Spleen (tissue), 13 donors: ENCODE measurements at places on chromosomes 1 and 21.

DNA sequence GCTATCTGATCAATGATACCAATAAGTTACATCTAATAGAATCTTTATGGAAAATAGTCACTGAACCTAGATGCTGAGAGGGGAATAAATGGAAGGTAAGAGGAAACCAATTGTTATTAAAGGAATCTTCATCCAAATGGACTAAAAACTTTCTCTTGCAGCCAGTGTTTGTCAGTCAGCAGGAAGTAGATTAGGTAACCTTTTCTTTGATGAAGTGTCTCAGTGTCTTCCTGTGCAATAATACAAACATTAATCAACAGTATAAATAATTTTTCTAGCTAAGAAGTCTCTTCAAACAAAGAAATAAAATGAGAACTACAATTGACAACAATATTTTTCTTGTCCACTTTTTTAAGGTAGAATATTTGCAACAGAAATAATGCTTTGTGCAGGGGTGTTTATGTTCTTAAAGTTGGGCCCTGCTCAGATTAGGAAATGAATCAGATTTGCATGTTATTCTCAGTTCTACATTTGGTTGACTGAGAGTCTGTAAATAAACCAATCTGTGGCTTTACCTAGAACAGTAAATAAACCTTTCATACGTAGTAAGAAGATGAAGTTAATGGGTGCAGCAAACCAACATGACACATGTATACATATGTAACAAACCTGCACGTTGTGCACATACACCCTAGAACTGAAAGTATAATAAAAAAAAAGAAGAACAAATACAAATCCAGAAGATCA, 391.4 kb downstream of the MRPL39 start:
- DNase-seq = no peak

DNA sequence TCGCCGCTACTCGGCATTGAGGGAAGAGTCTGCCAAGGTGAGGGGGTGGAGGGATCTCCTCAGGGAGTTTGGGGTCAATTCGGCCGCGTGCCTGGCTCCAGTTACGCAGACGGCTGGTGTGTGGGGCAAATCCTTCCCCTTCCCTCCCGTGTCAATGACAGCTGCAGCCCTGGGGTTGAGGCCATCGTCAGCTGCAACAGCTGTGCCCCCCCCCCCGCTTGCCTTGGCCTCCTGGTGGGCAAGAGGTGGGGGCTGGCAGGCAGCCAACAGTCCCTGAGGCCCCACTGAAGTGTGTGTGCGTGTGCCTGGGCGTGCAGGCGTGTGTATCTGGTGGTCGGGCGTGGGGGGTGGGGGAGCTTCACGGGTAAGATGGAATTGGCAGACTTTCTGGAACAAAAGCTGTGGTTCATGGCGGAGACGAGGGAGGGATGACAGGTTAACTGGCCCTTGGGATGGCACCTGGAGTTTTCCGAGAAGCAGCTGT, 25.6 kb downstream of the PPFIA4 start:
- no peak for DNase-seq

GRCh38 chr1:23029337-23029736, 10.1 kb downstream of the KDM1A start:
- DNase-seq = no peak

- no peak for DNase-seq
Observed at GRCh38 chr1:51734896-51735745, 118.2 kb downstream of the OSBPL9 start.

DNA sequence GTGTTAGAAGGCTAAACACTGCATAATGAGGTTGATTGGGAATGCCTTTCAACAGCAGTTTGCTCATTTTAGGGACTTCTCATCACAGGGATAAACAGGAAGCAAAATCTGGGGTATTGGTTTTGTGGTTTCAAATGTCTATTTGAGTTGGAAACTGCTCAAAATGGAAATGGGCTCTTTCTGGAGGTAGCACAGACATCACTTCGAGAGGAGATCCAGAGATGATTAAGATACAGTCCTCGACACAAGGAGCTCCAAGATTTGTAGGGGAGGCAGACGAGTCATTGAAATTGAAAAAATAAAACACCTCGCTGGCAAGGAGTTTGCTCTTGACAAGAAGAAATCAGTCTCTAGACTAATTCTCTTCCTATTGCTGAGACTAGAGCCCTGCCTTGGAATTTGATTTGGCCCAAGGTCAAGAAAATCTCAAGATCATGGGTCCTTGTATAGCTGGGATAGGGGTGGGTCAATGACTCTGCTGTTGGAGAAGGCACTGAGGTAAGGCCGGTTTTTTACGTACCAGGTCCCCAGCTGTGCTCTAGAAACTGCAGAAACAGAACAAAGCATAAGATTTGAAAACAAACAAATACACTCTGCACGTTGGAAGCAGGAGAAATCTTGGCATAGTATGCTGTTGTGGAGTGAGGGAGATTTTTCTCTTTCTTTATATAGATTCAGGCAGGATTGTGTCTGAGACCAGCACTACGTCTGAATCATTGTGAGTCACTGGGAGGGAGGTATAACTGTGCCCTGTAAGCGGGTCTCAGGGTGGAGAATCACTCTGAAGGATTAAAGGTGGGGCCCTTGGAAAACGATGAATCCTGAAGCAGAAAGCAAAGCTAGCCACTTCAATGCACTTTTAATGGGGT, 17.7 kb upstream of the KLHDC8A start:
- DNase-seq = no peak

DNA sequence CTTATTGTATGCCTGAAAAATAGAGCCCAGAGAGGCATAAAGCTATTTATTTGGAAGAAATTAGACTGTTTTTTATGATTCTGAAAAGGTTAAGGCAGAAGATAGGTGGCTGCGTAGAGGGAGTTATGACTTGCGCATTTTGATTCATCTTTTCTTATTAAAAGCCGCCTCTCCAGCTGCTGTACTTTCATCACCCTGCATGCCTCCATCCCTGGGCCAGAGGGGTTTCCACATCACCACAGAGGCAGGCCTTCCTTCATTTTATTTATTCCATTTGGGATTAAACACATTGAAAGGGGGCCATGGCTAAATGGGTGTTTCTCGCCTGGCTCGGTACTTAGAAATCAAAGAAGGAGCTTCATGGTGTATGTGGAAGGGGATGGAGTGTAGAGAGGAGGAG, 14.6 kb upstream of the RGS8 start:
- no peak for DNase-seq

- DNase-seq = peak; percentile 91
Observed at GRCh38 chr1:6601049-6601922, 1.4 kb downstream of the KLHL21 start.

DNA sequence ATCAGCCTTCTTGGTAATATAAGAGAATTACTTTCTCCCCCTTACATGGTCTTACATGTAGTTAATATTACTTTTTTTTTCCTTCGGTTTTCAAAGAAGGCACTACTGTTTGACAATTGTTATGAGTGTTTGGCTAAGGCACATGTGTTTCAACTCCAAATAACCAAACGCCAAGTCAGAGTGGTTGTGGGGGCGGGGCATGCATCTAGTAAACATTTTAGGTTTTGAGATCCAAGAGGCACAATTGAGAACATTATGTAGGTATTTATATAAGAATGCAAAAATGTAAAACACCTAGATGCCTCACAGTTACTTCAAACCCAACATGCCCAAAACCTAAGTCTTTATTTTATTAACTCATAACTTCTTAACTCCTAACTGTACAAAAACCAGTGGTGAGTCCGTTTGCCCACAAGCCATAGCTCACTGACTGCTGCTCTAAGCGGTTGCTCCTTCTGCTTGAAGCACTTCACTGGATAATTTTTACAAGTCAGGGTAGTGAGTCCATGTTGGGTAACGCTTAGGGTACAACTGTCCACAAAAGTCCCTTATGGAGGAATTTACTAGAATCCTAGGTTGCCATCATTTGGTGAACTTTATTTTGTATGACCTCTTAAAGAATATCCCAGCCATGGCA, 189.9 kb downstream of the HUNK start:
- no peak for DNase-seq

DNA sequence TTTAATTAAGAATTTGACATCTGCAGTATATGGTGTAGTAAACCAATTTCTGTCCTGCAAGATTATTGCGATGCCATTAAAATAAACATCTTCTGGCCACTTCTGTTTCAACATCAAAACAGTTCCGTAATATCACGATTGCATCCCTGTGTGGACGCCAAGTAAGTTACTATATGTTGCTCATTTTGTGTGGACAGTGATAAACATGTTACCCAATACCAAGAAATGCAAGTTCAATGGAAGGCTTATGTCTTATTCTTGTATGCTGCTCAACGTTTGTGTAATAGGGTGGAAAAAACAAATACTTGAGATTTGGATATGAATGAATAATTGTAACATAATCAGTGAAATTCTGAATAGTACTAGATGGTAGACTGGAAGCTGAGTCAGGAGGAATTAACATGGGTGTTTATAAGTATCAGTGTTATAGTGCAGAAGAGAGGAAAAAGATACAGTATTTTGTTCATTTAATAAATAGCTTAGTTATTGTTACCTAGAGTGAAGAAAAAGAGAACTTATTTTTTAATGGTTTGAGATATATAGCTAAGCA, 15.2 kb downstream of the TTC3 start:
- DNase-seq = no peak

DNA sequence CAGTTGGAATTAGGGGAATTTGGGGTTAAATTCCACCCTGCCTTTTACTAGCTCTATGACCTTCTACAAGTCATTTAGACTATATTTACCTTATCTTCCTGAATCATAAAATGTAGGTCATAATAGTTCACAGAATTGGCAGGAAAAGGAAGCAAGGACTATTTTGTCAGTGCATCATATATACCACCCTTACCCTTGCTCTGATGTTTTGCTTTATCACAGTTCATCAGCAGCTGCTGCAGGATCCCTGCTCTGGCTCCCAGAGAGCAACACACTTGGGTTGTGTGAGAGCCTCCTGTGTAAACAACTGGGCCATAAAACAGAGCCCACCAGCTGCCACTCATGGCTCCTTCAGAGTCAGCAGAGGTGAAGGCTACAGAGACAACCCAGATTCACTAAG, 631.6 kb upstream of the CAMK1G start:
- DNase-seq = no peak

DNA sequence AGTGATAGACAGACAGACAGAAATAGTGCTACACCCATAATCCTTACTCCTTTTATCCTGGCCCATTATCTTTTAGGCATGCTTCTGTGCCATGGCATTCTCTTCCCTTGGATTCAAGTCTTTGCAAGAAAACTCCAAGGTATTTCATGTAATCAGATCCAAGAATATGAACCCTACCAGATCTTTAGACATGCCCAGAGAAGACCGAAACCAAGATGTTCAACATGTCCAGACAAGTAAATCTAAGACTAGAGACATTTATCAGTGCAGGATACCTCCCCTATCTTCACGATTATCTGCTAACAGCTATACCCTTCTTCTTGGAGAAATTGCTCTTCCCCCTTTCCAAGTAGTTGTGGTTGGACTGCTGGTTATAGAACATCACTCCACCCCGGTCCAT, 11.8 kb upstream of the C1orf141 start:
- DNase-seq = no peak

- no peak for DNase-seq
Observed at GRCh38 chr1:162991444-162991843, 77.7 kb upstream of the RGS4 start.

DNA sequence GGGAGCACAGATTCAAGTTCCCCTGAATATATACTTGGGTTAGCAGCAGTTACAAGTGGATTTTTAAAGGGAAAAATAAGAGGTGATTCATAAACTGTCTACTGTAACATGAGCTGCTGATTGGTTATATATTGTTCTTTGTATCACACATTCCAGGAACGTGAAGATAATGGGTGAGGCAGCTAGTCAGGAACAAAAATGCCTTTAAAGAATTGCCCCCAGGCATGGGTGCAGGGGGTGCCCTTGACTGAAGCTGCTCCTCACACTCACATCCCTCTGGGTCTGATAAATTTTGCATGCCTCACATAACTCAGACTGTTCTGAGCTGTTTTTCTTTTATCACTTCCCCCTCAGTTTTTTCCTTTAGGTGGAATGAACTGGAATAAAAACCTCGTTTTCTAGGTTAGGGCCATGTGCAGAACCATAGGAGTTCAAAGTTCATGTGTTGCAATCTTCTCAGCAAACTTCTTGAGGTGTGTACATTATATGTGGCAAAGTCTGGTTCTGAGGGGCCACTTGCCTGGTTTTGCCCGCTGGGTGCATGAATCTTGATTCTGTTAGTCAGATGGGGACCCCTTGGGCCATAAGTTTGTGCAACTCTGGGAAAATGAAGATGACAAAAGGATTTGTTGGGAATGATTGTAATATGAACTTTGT, 21.1 kb downstream of the TBX19 start:
- DNase-seq = no peak

DNA sequence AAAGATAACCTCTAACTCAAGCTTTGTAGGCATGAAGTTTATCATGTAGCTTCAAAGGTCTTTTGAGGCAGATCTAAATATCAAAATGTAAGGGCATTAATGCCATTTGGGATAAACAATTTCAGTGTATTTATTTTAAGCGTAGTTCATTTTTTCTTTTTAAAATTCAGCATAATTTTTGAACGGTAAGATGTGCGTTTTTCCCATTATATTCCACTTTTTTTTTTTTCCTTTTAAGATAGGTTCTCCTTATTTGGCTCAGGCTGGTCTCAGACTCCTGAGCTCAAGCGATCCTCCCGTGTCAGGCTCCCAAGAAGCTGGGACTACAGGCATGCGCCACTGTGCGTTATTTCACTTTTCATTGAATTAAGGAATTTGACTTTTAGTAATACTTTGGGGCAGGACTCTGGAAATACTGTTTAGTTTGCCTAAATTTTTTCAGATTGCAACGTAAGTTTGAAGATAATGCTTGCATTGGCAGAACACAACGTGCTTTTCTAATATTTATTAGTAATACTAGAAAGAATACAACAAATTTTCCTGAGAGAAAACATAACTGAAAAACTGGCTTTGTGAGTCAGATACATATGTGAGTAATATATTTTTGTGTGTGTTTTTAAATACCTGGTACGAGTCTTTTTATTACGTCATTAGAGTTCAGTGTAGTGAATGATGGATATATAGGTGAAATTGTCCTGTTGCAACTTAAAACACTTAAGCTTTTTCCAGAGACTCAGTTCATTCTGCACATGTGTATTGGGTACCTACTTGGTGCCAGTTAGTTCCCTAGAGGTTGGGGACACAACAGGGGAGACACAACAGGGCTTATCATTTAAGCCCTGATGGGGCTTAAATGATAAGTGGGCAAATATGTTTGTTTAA, 2.2 kb downstream of the RALGPS2 start:
- no peak for DNase-seq

GRCh38 chr1:178607718-178608408, 95.0 kb downstream of the TEX35 start:
- no peak for DNase-seq

GRCh38 chr1:41508290-41508689, 23.8 kb upstream of the EDN2 start:
- no peak for DNase-seq

DNA sequence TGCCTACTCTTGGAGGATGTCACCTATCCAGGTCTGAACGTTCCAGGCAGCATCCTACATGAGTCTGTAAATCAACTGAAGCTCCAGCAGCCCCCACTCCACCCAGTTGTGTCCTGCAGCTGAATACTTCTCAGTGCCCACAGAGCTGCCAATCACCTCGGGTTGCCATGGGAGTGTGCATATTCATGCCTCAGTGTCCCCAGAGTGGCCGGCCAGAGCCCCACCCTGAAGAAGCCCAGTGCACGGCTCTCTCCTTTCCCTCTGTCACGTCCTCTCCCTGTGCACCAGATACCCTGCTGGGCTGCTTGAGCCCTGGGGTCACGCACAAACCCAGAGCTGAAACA, 16.1 kb upstream of the GSTM4 start:
- DNase-seq = no peak

GRCh38 chr1:112581586-112582192, 37.3 kb downstream of the ST7L start:
- no peak for DNase-seq
